ENCODE measurements at places on chromosomes 1 and 21.
A peak's percentile ranks its signal among the peaks of the same experiment; 100 is the strongest.

DNA sequence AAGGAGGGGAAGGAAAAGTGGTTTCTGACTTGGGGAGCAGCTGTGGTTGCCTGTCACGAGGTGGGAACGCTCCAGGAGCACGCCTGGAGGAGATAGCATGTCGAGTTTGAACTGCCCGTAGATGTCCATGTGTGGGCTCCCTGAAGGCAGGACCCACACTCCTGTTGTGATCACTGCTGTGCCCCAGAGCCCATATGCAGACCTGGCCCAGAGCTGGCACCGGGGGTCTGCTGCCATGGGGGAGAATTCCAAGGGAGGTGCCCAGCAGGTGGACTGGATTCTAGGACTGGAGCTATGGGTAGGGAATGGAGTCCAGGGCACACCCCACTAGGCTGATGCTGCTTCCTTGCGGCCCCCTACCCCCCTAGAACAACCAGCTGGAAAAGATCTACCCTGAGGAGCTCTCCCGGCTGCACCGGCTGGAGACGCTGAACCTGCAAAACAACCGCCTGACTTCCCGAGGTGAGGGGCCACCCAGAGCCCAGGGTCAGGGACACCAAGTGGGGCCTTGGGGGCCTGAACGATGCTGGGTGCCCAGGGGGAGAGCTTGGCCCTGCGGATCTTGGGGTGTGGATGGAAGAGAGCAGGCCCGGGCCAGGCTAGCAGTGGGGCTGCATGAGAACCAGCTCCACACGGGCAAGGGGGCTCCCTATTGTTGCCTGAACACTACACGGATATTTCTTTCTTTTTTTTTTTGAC is 9.3 kb downstream of the PODN start:
- DNase-seq: no peak

DNA sequence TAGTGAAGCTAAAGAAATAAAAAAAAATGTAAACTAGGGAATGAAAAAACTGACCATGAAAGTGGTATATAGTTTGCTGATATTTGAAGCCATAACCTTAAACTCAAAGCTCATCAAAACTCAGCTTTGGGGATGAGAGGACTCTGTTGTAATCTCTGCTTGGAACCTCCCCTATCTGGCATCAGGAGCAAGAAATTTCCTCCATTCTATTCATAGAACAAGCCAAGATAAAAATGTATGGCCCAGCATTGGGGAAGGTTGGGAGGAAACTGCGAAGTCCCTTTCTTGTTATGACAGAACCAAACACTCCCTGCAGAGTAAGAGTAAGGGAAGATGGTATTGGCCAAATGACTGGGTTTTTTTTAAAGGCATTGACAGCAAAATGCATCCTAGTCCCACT is 35.6 kb downstream of the MCOLN2 start:
- no peak for DNase-seq

- DNase-seq: peak; percentile 46
Observed at GRCh38 chr1:204975568-204976235, 67.3 kb upstream of the CNTN2 start.

DNA sequence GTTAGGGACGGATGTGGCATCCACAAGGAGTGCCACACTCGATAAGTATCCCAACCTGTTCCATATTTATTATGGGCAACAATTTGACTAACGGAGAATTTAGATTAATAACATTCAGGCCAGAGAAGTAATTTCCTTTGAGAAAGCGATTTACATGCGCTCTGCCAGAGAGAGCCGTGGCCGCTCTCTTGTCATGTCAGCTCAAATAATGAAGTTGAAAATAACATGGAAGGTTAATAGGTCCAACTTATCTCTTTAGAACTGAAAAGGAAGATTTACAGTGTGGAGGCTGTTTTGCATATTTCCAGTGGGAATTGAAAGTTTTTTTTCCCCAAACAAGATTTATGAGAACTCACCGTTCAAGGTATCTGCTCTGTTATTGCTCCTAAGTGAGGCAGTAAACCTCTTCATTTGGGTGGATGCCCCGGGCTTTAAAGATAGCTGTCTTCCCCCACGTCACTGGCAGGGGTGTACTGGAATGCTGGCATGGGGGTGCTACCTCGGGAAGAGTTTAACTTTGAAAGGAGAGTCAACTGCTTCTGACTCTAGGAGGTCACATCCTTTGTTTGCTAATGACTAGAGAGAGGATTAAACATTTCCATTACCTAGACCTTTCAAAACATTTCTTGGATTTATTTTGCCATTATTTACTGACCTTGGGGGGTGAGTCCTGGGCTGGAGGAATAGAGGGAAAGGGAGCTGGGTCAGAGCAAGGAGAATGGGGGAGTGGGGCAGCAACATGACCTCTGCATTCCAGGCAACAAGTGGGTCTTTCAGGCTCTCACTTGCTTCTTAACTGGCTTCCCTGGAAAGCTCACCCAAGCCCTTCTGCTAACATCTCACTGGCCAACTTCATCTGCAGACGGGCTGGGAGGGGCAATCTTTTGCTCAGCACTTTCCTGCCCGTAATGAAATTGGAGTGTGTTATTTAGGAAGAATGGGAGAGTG is 204.2 kb downstream of the CAMTA1 start:
- no peak for DNase-seq

DNA sequence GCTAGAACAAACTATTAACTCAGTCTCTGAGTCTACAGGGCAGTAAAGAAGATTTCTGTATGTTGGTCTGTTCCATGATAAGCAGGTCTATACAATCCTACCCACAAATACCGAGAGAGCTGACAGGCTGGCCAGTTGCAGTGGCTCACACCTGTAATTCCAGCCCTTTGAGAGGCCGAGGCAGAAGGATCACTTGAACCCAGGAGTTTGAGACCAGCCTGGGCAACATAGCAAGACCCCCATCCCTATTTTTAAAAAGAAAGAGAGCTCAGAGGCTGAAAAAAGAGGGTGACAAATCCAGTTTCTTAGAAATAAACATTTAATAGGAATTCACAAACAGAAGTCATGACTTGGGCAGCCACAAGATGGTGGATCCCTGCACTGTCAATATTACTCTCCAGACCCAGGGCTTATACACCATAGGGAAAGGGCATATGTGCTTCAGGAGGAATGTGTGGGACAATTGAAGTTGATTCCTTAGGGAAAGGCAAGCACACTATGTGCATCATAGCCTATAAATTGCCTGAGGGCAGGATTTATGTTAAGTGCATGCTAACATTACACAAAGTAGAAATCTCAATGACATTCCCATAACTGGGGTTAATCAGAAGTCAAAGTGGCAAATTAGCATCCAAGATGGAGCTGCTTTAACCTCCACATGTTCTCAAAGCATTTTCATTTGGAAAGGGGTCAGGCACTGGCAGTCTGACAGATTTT is 66.8 kb downstream of the SLC16A1 start:
- DNase-seq: no peak

GRCh38 chr1:3149277-3149676 is 80.3 kb downstream of the PRDM16 start:
- no peak for DNase-seq

DNA sequence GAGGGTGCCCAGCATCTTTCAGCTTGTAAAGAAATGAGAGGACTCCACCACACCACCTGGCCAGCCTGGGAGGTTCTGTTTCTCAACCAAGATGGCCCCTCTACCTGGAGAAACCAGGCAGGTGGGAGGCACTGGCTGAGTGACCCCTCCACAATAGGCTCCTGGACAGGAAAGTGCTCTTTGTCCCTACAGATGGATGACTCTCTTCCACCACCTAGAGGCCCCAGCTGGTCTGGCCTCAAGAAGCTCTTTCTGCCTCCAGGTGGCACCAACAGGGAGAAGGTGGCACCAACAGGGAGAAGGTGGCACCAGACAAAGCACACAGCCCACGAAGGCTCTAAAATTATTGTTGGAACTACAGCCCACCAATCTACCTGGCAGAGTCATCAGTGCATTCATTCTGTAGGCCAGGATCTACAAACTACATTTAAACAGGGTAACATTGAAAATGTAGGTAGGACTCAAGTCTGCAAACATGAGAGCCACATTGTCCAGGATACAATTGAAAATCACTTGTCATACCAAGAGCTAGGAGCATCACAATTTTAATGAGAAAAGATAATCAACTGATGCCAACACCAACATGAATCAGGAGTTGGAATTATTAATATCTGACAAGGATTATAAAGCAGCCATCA is 14.4 kb downstream of the TMPRSS3 start:
- DNase-seq: no peak

DNA sequence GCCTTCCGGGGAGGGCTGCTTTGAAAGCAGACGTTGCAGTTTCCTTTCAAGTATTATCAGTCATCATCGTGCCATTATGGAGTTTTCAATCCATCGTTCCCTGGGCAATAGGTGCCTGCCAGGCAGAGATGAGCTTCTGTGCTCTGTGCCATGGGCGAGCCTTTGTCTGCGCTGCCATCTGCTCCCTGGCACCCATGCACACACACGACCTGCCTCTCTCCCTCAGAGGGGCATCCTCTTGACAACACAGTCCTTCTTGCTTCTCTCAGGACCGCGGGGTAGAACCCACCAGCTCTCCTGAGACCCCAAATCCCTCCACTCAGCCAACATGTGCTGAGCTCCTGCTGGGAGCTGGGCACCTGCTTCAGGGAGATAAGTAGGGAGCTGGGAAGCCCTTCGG is 149.3 kb downstream of the HMGB4 start:
- no peak for DNase-seq

DNA sequence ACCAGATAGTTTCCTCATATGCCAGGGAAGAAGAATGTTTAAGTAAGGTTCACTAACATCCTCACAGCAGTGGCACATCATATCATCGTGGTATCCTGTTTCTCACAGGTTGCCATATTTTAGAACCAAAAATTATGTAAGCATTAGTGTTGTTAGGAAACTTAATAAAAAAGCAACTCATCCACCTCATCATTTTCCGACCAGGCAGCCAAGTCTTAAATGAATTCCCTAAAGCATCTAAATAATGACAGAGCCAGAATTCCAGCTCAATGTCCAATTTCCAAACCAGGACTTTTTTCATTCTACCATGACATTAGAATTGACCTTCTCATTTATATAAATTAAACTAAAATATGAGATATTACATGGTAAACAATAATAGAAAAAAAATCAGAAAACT is 272.7 kb downstream of the NTNG1 start:
- no peak for DNase-seq

DNA sequence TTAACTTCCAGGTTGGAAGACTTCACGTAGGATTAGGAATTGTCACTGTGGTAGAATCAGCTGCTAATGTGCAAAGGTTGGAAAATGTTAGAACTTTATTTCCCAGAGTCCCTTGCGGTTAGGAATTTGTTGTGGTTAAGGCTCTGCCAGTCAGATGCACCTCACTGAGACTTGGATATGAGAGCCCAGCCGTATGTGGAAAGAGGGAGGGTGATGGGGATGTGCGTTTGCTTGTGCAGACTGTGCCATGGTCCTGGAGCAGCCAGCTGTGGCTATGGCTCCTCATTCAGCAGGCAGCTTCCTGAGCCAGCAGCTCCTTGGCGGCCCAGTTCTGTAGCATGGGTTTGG is 12.5 kb downstream of the S100A10 start:
- no peak for DNase-seq

GRCh38 chr1:78071696-78072095 is 25.9 kb downstream of the GIPC2 start:
- DNase-seq: no peak

DNA sequence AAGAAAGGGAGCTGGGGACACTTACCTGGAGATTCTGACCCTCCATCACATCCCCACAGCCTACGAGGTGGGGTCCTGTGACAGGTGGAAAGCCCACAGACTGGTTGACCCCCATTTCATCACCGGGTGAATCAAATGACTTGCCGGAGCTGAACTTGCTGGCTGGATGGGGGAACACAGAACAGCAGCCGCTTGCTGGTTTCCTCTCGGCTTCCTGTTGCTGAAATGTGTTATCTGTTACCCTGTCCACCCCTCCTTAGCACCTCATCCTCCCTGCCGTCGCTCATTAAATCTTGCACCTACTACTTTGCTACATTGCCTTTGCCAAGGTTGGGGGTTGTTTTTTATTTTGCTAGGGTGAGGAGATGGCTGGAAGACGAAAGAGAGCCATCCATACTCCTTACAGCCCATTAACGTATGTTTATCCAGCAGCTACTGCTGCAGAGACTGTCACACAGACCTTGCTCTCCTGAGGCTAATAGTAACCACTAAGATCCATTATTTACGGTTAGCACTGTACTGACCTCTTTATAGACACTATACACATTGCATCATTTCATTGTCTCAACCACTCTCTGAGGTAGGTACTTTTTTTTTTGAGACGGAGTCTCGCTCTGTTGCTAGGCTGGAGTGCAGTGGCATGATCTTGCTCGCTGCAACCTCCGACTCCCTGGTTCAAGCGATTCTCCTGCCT is 7.0 kb downstream of the PAFAH2 start:
- DNase-seq: peak; percentile 33

DNA sequence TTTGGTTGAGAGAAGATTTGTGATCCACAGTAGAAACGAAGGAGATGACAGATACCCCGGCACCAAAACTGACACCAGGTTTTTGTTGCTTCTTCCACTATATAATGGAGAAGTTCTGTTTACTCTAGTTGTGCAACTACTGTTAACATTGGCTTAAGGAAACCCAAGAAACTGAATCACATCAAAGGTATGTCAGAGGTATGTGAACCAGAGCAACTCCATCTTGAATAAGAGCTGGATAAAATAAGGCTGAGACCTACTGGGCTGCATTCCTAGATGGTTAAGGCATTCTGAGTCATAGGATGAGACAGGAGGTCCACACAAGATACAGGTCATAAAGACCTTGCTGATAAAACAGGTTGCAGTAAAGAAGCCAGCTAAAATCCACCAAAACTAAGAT is 173.7 kb upstream of the CAMK1G start:
- no peak for DNase-seq

GRCh38 chr1:206467915-206468314 is 2.4 kb upstream of the IKBKE start:
- no peak for DNase-seq

DNA sequence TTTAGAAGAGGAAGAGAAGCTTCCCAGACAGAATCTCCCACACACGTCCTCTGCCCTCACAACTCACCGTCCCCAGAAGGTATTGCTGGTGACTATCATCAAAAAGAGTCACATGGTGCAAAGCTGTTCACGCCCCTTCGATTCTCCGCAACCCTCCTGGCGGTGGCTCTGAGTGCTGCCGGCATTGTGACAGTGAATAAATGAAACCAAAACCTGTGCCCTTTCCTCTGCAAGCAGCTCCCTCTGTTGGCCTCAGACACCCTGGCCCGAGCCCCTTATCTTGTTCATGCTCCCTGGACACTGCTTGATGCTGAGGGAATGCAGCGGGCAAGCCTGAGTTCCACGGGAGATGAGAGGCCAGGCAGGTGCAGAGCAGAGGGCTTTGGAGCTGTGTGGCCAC is 510.3 kb downstream of the NPHP4 start:
- DNase-seq: peak; percentile 28

- DNase-seq: no peak
Observed at GRCh38 chr1:204286831-204287421, 72.8 kb downstream of the PLEKHA6 start.

DNA sequence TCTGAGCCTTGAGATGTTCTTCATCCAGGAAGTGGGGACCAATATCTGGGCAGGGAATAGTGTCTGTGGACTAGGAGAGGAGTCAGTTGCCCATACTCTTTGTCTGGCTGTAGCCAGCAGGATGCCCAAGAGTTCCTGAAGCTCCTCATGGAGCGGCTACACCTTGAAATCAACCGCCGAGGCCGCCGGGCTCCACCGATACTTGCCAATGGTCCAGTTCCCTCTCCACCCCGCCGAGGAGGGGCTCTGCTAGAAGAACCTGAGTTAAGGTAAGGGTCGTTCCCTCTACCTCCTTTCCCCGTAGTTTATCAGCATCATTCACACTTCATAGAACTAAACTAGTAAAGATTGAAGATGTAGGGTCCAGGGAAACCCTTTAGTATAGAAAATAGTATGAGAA is 3.4 kb upstream of the PPOX start:
- DNase-seq: no peak

- no peak for DNase-seq
Observed at GRCh38 chr1:245475126-245475525, 320.3 kb downstream of the KIF26B start.

All from stimulated activated CD4-positive, alpha-beta T cell treated with anti-CD3 and anti-CD28 coated beads, TNF-alpha, amount 100 ng/mL, for 24 hours (primary cell).